Activated naive CD8-positive, alpha-beta T cell treated with anti-CD3 and anti-CD28 coated beads, Interleukin-2, amount 50 U/mL, for 24 hours (primary cell): ENCODE measurements at places on chromosomes 6 and 20.

- DNase-seq = peak; percentile 48
- H3K27me3 ChIP-seq = no peaks in the 10 kb centered on the region
- H3K36me3 ChIP-seq = peaks cover 64% of the 10 kb centered on the region
- H3K4me1 ChIP-seq = peaks cover 76% of the 10 kb centered on the region
- peak overlapping the region; percentile 88 for H3K27ac ChIP-seq
- H3K4me3 ChIP-seq = peak overlapping the region; percentile 30
Measured at GRCh38 chr20:38833857-38834164, 28.3 kb downstream of the PPP1R16B start.

DNA sequence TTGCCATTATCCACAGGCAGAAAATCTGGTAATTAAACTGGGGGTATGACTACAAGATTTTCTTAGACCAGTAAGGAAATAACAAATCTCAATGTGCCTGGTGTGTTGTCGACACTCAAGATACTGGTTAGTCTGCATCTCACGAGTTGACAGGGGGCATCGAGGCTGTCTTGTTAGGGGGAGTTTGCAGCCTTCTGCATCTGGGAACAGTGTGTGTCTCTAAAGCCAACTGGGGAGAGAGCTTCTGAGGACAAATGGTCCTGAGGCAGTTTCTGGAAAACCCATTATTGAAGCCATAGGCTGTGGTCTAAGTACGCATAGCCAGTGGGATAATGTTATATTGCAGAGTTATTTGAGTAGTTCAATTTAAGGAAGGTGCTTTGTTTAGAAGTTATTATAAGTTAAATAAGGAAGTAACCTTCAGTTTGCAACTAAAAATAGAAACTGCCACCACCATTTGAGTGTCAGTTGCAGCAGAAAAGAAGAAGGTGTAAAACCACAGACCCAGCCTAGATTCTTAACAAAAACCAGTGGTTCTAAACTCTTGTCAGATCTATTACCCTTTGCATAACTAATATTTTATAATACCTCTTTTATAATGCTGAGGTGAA, 15.4 kb upstream of the MAPK13 start:
- no peak for DNase-seq
- H3K4me1 ChIP-seq = peaks cover 78% of the 10 kb centered on the region
- peak overlapping the region; percentile 80 for H3K27ac ChIP-seq
- H3K36me3 ChIP-seq = peaks cover 17% of the 10 kb centered on the region
- H3K27me3 ChIP-seq = no peaks in the 10 kb centered on the region
- H3K4me3 ChIP-seq = peak overlapping the region; percentile 35

- no peak overlapping the region for H3K27ac ChIP-seq
- DNase-seq = no peak
- H3K4me1 ChIP-seq = peaks cover 3% of the 10 kb centered on the region
- H3K4me3 ChIP-seq = peak overlapping the region; percentile 16
- no peaks in the 10 kb centered on the region for H3K36me3 ChIP-seq
Measured at GRCh38 chr20:6122111-6122872, 538 bp downstream of the FERMT1 start.

GRCh38 chr6:143276436-143276835, 174.1 kb downstream of the ADAT2 start:
- peaks cover 2% of the 10 kb centered on the region for H3K4me1 ChIP-seq
- no peaks in the 10 kb centered on the region for H3K36me3 ChIP-seq
- H3K27me3 ChIP-seq = no peaks in the 10 kb centered on the region
- H3K4me3 ChIP-seq = no peak overlapping the region

GRCh38 chr6:134979142-134979541, 29.2 kb upstream of the ALDH8A1 start:
- peaks cover 52% of the 10 kb centered on the region for H3K4me1 ChIP-seq
- peak overlapping the region; percentile 0 for H3K4me3 ChIP-seq
- peak; percentile 41 for DNase-seq
- H3K27ac ChIP-seq = peak overlapping the region; percentile 52
- H3K36me3 ChIP-seq = peaks cover 71% of the 10 kb centered on the region
- H3K27me3 ChIP-seq = no peaks in the 10 kb centered on the region

DNA sequence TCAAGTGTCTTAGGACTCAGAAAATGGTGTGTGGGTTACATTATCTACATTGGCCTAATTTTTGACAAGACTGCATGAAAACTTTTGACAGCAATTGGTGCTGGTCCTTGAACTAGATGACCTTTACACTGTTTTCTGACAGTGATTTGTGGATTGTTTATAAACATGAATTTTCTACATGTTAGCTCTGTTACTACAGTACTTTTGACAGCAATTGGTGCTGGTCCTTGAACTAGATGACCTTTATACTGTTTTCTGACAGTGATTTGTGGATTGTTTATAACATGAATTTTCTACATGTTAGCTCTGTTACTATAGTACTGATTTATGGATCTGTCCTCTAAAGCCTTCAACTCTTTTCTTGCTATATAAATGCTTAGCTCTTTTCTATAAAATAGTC, 16.7 kb downstream of the KCTD20 start:
- no peaks in the 10 kb centered on the region for H3K27me3 ChIP-seq
- DNase-seq = no peak
- peaks cover 26% of the 10 kb centered on the region for H3K4me1 ChIP-seq
- no peak overlapping the region for H3K27ac ChIP-seq
- no peak overlapping the region for H3K4me3 ChIP-seq

DNA sequence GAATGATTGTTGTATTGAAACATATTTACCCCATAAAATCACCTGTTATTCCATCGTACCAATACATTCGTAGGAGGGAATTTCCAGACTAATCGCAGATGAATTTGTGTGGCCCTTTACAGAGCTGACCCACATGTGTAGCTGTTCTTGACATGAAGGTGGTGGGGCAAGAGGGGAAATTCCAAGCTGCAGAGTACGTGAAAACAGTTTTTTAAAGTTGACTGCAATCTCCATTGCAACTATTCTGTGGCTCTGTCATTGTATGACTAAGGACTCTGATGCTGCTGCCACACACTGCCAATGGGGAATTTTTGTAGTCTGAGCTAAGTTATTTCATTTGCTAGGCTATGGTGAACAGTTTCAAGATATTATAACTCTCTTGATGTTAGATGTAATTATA, 46.4 kb upstream of the ADTRP start:
- H3K27me3 ChIP-seq = no peaks in the 10 kb centered on the region
- H3K4me3 ChIP-seq = no peak overlapping the region
- H3K36me3 ChIP-seq = no peaks in the 10 kb centered on the region
- peaks cover 19% of the 10 kb centered on the region for H3K4me1 ChIP-seq

DNA sequence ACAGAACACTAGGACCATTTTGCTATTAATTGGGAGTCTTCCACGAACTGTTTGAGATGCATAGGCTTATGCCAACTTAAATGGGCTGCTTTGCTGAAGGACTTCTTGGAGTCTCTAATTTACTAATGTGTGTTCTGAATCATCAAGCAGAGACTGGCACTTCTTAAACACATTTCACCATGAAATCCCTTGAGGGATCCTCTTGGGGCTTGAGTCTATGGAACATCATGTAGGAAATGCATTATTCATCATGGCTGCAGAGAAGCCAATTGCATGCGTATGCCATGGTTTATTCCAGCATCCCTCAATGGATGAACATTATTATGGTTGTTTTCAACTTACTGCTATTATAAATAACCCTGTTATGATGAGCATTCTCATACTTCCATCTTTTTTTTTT, 73.4 kb downstream of the FGD2 start:
- H3K4me3 ChIP-seq = no peak overlapping the region
- no peak for DNase-seq
- no peaks in the 10 kb centered on the region for H3K27me3 ChIP-seq
- H3K36me3 ChIP-seq = no peaks in the 10 kb centered on the region
- H3K4me1 ChIP-seq = no peaks in the 10 kb centered on the region

- H3K27me3 ChIP-seq = no peaks in the 10 kb centered on the region
- no peak overlapping the region for H3K4me3 ChIP-seq
- no peaks in the 10 kb centered on the region for H3K4me1 ChIP-seq
Measured at GRCh38 chr6:40796260-40797221, 209.4 kb upstream of the LRFN2 start.

GRCh38 chr20:62914970-62915457, 11.3 kb downstream of the DIDO1 start:
- peaks cover 34% of the 10 kb centered on the region for H3K36me3 ChIP-seq
- no peaks in the 10 kb centered on the region for H3K27me3 ChIP-seq
- H3K27ac ChIP-seq = peak overlapping the region; percentile 74
- DNase-seq = no peak

- peaks cover 39% of the 10 kb centered on the region for H3K36me3 ChIP-seq
- peak overlapping the region; percentile 86 for H3K27ac ChIP-seq
- DNase-seq = no peak
- peak overlapping the region; percentile 82 for H3K4me3 ChIP-seq
- no peaks in the 10 kb centered on the region for H3K27me3 ChIP-seq
Measured at GRCh38 chr6:117676577-117677218, 1.4 kb downstream of the NUS1 start.

- H3K36me3 ChIP-seq = no peaks in the 10 kb centered on the region
- peaks cover 8% of the 10 kb centered on the region for H3K27me3 ChIP-seq
- H3K4me1 ChIP-seq = no peaks in the 10 kb centered on the region
- H3K27ac ChIP-seq = no peak overlapping the region
- no peak overlapping the region for H3K4me3 ChIP-seq
Measured at GRCh38 chr6:155013457-155013876, 18.4 kb downstream of the TIAM2 start.

DNA sequence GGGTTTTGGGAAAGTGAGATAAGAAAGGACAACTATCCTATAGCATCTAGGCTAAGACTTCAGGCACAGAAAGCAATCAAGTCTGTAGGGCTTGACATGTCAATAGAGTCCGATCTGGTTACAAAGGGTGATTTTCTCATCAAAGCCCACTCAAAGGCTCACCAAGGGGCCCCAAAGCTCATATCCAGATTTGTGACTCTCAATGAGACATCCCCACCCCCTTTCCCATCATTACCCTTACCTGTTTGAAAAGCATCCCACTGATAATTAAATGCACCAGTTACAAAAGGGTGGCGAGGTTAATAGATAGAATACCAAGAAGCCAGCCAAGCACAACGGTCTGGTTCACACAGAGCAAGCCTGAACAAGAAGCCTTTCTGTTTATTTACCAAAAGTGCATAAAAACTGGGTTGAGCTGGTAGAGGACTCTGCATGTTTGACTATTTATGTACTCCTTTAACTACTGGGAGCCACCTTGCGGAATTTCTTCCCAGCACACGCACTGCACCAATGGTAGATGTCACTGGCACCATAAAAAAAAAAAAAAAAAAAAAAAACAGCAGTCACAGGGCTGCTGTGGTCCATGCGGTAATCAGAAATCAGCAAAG, 6.1 kb downstream of the JAG1 start:
- DNase-seq = no peak
- no peak overlapping the region for H3K4me3 ChIP-seq
- no peaks in the 10 kb centered on the region for H3K36me3 ChIP-seq
- H3K27me3 ChIP-seq = peaks cover 40% of the 10 kb centered on the region

DNA sequence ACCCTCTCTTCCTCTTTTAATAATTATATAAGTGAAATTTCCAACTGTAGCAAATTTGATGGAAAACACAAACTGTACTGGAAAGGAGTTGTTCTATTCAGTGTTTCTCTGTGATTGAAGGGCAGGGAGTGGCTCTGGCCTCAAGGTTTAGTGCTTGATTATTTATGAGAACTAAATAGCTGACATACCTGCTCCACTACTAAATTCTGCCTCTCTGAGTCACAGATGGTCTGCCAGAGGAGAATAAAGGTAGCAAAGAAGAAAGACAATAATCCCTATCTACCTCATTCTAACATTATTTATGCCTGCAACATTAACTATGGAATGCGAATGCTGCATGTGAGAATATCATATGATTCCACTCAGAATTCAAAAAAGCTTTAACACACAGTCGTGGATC, 9.3 kb downstream of the BMP5 start:
- H3K36me3 ChIP-seq = no peaks in the 10 kb centered on the region
- no peak overlapping the region for H3K27ac ChIP-seq
- H3K4me1 ChIP-seq = peaks cover 3% of the 10 kb centered on the region
- no peaks in the 10 kb centered on the region for H3K27me3 ChIP-seq
- no peak overlapping the region for H3K4me3 ChIP-seq

- DNase-seq = no peak
- H3K4me3 ChIP-seq = no peak overlapping the region
- H3K27me3 ChIP-seq = peaks cover 78% of the 10 kb centered on the region
- H3K27ac ChIP-seq = no peak overlapping the region
- peaks cover 6% of the 10 kb centered on the region for H3K4me1 ChIP-seq
- no peaks in the 10 kb centered on the region for H3K36me3 ChIP-seq
Measured at GRCh38 chr20:46312945-46313861, 4.9 kb upstream of the CDH22 start.

GRCh38 chr20:32672982-32673851, 524 bp downstream of the C20orf203 start:
- peak; percentile 53 for DNase-seq
- H3K27me3 ChIP-seq = no peaks in the 10 kb centered on the region
- H3K36me3 ChIP-seq = no peaks in the 10 kb centered on the region
- H3K4me3 ChIP-seq = peak overlapping the region; percentile 16
- peaks cover 30% of the 10 kb centered on the region for H3K4me1 ChIP-seq

DNA sequence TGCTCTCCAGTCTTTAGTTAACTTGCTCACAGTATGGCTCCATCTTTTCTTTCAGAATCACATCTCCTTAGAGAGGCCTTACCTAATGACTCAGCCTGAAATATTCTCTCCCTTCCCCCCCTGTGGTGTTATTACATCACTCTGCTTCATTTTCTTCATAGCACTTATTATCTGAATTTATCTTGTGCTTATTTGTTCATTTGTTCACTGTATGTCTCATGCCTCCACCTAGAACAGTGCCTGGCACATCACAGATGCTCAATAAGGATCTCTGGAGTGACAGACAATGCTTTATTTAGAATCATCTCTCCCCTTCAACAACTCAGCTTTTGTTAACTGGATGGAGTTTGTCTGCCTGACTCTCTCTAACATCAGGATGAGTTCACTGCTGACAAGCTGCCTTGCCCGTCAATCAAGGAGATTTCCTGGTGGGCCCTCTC, 96.6 kb upstream of the MAN1A1 start:
- DNase-seq = no peak
- no peak overlapping the region for H3K4me3 ChIP-seq
- peaks cover 3% of the 10 kb centered on the region for H3K27me3 ChIP-seq

- H3K4me1 ChIP-seq = no peaks in the 10 kb centered on the region
- H3K27ac ChIP-seq = no peak overlapping the region
- H3K4me3 ChIP-seq = no peak overlapping the region
- H3K36me3 ChIP-seq = no peaks in the 10 kb centered on the region
- H3K27me3 ChIP-seq = peaks cover 4% of the 10 kb centered on the region
Measured at GRCh38 chr6:154488248-154488593, 22.3 kb downstream of the CNKSR3 start.

DNA sequence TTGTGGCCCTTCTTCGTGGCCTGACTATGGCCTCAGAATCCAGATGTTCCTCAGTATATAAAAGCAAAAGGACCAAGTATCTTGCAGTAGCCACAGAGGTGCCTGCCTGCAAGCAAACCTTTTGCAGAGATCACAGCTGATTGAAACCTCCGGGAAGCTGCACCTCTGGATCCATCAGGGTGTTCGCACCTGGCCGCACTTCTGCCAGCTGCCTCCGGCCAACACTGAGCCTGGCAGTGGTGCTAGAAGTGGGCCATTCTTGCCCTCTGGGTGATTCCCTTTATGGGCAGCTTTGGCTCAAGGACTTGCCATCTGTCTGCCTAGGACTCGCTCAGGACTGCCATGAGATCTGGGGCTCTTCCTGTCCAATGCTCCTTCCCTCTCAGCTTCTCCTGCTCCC, 214.6 kb upstream of the ECI2 start:
- H3K36me3 ChIP-seq = no peaks in the 10 kb centered on the region
- H3K4me1 ChIP-seq = no peaks in the 10 kb centered on the region
- peaks cover 6% of the 10 kb centered on the region for H3K27me3 ChIP-seq
- H3K4me3 ChIP-seq = no peak overlapping the region
- no peak overlapping the region for H3K27ac ChIP-seq
